SJCRH30 (cell line): ENCODE measurements at places on chromosomes 3 and 15. TPM values are rescaled to one million over a fixed set of nuclear protein-coding genes. Genes with fewer than 3 reads are reported as not detected.

The SEMA3F gene
- 9.3 and 11.3 TPM in 2 replicates for total RNA-seq

The CYP8B1 gene
- not detected in 2 replicates for total RNA-seq

The PLA2G4D gene
- total RNA-seq = not detected in 2 replicates

The CCDC33 gene
- 0.38 and 1.2 TPM in 2 replicates for total RNA-seq

The TTC14 gene
- 25.4 and 30.1 TPM in 2 replicates for total RNA-seq

DNA sequence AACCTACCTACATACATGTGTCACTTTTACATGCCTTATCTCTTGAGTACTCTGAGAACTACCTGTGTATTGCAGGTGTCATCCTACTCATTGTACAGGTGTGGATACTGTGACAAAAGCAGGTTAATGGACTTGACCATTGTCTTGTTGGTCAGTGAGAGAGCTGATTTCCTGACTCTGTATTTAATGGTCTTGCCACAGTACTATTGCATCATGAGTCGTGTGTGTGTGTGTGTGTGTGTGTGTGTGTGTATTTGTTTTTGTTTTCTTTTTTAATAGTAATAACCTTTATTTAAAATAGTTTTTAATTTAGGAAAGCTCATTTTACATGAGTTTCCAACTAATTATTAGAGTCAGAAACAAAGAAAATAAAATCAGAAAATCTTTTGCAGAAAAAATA, 7.7 kb downstream of the SELENOT start:
- DNase-seq = no peak

DNA sequence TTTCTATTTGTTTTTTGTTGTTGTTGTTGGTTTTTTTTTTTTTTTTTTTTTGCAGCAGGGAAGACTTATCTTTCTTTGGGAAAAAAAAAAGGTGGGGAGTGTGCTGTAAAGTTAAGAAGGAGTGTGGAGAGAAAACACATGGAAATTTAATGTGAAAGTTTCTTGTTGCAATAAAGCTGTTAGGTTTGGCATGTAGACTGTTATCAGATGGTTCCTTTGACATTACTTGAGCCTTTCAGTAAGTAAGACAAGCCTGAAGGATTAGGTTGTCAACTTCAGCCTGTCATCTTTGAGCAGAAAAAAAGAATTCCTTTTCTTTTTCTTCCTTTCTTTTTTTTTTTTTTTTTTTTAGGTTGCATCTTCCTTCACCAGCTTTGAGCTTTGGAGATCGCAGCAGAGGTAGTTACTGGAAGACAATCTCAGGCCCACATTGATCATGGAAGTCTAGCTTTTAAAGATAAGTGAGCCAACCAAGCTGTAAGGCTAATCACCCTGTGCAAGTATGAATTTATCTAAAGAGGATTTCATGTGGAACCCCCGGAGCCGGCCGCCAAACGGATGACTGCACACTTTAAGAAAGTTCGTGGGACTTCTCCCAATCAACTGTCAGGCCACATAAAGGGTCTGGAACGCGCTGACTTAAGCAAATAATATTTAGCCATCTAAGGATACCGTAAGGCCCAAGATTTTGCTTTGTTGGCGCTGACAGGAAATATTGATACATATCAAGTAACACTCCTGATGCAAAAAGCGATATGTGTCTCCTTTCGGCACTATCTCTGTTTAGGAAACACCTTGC, 1040.1 kb upstream of the NR2F2 start:
- no peak for DNase-seq

- DNase-seq = no peak
Measured at GRCh38 chr3:48928679-48929078, 10.0 kb downstream of the ARIH2 start.
